Progenitor cell of endocrine pancreas (in vitro differentiated cells): ENCODE measurements at places on chromosomes 4 and X. TPM values are rescaled to one million over a fixed set of nuclear protein-coding genes. Genes with fewer than 3 reads are reported as not detected.

The UGT8 gene
- 4.5 and 7.5 TPM in 2 replicates for total RNA-seq

The SPANXB1 gene
- total RNA-seq: not detected in 2 replicates

The BCLAF3 gene
- total RNA-seq: 13.6 and 13.9 TPM in 2 replicates

The SCML2 gene
- total RNA-seq: 7.1 and 7.6 TPM in 2 replicates

The CCSER1 gene
- 11.6 and 11.7 TPM in 2 replicates for total RNA-seq

The FAT4 gene
- 1.7 and 2.5 TPM in 2 replicates for total RNA-seq

The FRMPD3 gene
- total RNA-seq: 0.53 and 0.74 TPM in 2 replicates

The ZNF185 gene
- 10.1 and 12.3 TPM in 2 replicates for total RNA-seq
